ENCODE measurements at places on chromosomes 3 and 15. TPM values are rescaled to one million over a fixed set of nuclear protein-coding genes. Genes with fewer than 3 reads are reported as not detected.

Gene ETV5
- total RNA-seq, result 14.5 TPM

Gene TTLL13
- total RNA-seq, result not detected

Gene C3orf49
- total RNA-seq, result not detected

DNA sequence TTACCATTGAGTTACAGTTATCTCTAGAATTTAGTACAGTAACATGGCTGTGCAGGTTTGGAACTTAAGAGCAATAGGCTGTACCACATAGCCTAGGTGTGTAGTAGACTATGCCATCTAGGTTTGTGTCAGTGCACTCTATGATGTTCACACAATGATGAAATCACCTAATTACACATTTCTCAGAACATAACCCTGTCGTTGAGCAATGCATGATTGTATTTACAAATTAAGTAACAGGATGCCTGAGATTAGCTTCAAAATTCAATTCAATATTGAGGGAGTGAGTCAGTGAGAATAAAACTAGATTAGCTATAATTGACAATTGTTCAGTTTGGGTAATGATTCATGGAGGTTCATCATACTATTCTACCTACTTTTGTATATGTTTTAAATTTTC is 633.8 kb downstream of the IGSF11 start:
- DNase-seq, result no peak

DNA sequence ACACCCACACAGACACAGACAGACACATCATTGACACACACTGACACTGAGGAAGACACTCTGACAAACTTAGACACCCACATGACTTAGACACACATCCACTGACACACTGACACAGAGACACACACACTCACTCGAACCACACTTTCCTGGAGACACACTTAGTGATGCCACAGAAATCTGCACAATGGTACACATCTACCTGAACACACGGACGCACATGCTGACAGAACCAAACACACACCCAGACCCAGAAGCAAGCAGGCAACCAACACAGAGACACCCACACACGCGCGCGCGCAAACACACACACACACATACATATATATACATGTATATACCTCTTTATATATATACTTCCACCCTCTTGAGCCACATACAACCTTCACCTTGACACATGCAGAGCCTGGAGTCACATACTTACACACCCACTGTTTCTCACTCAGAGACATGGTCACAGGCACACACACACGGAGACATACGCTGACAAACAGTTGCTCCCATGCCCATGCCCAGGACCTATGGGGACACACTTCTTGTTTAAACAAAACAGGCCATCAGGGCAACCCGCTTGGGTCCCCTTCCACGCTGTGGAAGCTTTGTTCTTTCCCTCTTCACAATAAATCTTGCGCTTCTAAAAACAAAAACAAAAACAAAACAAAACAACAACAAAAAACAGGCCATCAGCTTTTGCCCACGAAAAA is 913 bp upstream of the SCN5A start:
- DNase-seq, result no peak

DNA sequence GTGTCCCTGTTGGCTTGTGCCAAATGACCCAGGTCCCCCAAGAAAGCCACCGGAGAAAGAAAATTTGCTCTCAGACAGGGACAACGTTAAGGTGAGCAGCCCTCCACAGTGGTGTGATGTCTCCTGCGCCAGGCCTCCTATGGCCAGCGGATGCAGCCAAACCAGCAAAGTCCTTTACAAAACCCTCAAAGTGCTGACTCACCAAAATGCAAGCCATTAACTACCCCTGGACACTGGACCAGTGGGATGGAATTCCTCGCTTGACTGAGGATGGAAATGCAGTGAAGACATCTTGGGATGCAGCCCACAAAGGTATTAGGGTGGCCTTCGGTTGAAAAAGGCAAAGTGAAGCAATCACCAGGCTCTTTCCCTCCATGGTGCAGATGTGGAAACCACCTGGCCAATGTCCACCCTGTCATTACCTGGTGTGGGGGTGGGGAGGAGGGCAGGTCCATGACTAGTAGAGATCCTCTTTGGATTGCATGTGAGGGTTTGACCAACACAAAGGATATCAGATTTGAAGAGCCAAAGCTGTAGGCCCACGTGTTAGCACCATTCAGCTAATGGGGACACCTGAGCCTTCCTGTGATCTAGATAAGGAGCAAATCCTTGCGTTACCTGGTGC is 127.4 kb upstream of the SLC6A11 start:
- DNase-seq, result no peak

GRCh38 chr15:52094811-52095584 is 17.6 kb downstream of the BCL2L10 start:
- DNase-seq, result no peak

DNA sequence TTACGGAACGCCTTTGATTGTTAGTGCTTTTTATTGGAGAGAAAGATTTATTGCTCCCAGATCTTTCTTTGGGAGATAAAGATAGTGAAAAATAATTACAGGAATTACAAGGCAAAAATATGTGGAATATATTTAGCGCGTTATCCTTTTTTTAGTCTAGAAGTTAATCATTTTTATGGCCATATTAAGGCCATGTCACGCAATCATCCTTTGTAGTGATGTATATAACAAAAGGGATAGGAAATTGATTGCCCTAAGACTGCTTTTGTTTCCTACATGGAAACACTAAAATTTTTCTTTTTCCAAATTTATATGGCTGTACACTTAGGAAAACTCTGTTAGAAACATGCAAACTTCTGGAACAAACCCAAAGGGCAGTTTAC is 1.5 kb downstream of the TRPC1 start:
- no peak for DNase-seq

GRCh38 chr3:195540511-195540910 is 2.6 kb downstream of the PPP1R2 start:
- DNase-seq, result no peak

DNA sequence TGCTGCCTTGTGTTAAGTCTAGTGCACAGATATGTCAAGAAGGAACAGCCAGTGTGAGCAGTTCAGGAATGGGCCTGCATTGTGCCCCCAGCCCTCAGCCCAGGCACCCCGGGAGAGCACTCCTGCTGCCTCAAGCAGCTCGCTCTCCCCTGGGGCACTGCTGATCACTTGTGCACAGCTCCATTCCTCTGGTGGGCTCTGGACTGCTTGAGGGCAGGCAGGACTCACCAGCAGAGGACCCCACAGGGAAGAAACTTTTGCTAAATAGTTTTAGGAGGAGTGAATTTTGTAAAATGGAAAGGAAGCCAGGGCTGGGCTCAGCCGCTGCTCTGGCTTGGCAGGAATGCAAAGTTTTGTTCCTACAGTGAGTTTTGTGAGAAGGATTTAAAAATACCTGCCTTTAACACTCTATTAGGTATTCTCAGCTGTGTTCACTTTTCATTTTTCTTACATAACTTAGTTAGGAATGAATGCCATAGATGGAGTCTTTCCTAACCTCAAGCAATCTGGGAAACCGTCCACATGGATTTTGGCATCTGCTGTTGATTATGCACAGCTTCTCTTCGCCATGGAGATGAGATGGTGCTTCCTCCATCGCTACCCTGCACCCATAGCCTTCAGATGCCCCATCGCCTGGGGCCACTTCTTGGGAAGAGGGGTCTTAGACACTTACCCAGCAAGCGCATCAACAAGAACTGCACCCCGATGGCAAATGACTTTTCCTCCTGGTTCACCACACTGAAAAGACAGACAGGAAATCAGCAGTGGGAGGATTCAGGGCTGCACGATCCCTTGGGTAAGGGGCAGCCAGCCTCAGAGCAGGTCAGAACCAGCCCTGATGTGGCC is 42.3 kb upstream of the RAB6B start:
- no peak for DNase-seq

- no peak for DNase-seq
These were observed 609.9 kb downstream of the RBMS3 start for GRCh38 chr3:29890801-29891200.

DNA sequence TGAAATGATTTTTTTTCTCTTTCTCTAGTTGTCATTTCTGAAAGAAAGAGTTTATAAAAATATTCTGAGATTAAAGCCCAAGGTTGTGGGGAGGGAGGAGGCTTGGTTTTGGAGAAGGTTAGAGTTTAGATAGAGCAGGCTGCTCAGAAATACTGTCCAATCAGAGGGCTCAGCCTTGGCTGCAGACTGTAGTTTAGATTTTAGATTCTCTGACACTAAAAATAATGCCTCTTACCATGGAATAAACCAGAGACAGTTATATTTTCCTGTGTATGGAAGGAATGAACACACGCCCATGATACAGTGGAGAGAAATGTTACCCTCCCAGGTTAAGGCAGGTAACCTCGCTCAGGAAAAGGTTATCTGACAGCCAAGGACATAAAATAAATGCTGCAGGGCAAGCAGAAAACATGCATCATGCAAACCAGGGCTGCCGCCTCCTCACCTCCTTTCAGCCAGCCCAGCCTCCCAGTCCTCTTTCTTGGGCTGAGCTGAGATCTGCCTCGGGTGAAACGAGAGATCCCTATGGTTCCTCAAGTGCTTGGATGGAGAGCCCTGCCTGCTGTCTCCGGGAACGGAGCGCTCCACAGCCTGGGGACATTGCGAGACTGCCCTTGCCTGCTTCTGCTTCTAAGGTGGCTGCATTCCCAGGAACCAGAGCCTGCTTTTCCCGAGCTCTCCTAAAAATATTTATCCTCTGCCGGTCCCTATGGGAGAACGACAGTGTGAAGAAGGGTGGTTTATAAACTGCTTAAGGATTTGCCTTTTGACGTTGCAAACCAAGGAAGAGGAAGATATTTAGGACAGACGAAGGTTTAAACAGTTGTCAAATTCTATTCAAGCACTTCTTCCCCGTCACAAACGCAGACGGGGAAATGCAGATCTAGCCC is 848 bp downstream of the NCEH1 start:
- DNase-seq, result peak; percentile 43

GRCh38 chr3:18648159-18648558 is 223.0 kb upstream of the SATB1 start:
- DNase-seq, result peak; percentile 9

GRCh38 chr15:29140475-29141307 is 128.9 kb downstream of the NSMCE3 start:
- no peak for DNase-seq

DNA sequence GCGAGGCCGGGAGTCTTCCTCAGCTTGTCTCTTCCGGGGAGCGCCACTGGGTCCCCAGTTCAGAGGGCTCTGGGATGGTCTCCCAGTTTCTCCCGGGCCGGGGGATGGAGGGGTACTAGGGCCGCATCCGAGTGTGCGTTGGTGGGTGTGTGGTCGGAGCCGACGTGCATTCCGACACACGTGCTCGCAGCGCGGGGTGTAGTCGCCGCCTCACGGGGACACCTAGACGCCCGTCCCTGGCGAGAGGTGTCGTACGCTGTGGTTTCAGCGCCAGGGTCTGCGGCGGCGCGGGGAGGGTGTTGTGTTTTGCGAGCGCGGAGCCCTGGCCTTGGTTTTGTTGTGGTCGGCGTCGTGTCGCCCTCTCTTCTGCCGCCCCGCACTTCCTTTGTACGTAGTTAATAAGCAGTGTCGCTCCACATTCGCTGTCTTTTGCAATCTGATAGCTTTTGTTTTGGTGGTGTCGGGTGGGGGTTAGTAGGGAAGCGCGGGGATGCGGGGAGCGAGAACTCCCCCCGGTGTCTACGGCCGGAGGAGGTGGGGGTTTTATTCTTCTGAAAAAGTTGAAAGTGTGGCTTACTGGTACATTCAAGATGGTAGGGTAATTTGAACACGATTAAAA is 2.2 kb downstream of the IGF1R start:
- peak; percentile 68 for DNase-seq

- peak; percentile 68 for DNase-seq
These were observed 563 bp downstream of the PXYLP1 start for GRCh38 chr3:141231952-141232823.

- no peak for DNase-seq
These were observed 60.8 kb downstream of the ATP13A5 start for GRCh38 chr3:193317682-193318300.

DNA sequence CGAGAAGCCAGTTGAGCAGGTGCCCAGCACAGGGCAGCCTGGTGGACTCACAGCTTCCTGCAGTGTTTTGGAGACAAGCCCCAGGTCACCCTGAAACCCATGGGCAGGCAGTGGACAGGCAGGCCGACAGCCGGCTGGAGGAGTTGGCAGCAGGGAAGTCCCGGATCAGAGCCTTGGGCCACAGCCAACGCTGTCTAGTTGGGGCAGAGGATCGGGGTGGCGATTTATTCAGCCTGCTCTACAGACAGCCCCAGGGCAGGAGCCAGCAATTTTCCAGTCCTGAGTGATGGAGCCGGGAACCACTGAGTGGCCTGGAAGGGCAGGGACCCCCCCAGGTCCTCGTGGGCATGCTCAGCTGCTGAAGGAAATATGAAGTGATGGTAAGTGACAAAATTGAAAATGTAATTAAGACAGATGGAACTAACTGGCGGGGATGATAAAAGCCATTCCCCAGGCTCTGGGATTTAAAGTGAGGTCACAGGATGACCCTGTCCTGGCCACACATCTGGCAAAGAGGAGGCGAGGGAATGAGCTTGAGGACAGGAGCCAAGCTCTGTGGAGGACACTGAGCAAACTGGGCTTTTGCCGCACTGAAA is 34.4 kb upstream of the TBC1D21 start:
- DNase-seq, result peak; percentile 74

Measured in body of pancreas (tissue), 4 donors.